ENCODE measurements at places on chromosomes 12 and 14.
A peak's percentile ranks its signal among the peaks of the same experiment; 100 is the strongest.

GRCh38 chr12:54428050-54429013 is 9.3 kb upstream of the ITGA5 start:
- peak; percentile 53 for DNase-seq

DNA sequence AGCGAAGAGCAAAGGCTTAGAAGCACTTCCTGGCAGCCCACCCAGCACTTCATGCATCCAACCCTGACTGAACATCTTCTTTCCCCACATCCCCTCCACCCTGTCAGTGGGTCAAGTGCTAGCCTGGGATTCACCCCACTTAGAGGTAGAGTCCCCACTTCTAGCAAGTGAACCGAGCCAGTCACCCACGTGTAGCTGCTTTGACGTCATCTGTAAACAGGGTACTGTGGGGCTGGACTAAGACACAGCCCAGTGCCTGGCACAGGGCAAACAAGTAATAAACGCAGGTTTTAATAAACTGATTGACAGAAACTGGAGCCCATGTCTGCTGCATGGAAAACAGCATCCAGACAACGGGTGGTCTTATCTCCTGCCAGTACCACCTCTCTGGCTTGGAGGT is 61.7 kb downstream of the ITPK1 start:
- no peak for DNase-seq

DNA sequence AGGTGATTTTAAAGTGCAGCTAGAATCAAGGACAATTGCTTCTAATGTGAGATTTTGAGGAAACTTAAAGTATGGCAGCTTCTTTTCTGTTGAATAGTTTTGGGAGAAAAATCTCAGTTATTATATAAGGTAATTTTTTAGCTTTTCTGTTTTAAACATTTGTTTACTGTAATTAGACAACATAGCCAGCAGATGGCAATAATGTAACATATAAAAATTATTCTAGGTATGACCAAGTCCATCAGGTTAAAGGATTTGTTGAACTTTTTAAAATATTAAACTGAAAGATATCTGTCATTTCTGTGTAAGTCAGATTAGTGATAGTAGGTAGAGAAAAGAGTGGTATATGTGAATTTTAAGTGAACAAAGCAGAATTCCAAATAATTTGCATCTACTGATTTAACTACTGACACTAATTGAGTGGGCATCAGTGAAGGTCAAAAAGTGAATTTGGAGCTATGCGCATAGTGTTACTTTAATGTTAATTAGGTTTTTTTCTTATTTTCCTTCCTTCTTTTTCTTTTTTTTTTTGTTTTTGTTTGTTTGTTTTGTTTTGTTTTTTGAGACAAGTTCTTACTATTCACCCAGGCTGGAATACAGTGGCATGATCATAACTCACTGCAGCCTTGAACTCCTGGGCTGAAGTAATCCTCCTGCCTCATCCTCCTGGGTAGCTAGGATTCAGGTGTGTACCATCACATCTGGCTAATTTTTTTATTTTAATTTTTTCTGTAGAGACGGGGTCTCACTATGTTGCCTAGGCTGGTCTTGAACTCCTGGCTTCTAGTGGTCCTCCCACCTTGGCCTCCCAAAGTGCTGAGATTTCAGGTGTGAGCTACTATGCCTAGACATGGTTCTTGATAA is 18.6 kb downstream of the PRORP start:
- no peak for DNase-seq

GRCh38 chr12:116202433-116202832 is 75.1 kb downstream of the MED13L start:
- no peak for DNase-seq

GRCh38 chr14:24172261-24172860 is 481 bp downstream of the REC8 start:
- DNase-seq: no peak

Measured in muscle of back (tissue), 13 donors.